ENCODE measurements at places on chromosomes 11 and 22.

GRCh38 chr22:46891382-46891951 is 129.0 kb downstream of the TBC1D22A start:
- DNase-seq, result no peak

DNA sequence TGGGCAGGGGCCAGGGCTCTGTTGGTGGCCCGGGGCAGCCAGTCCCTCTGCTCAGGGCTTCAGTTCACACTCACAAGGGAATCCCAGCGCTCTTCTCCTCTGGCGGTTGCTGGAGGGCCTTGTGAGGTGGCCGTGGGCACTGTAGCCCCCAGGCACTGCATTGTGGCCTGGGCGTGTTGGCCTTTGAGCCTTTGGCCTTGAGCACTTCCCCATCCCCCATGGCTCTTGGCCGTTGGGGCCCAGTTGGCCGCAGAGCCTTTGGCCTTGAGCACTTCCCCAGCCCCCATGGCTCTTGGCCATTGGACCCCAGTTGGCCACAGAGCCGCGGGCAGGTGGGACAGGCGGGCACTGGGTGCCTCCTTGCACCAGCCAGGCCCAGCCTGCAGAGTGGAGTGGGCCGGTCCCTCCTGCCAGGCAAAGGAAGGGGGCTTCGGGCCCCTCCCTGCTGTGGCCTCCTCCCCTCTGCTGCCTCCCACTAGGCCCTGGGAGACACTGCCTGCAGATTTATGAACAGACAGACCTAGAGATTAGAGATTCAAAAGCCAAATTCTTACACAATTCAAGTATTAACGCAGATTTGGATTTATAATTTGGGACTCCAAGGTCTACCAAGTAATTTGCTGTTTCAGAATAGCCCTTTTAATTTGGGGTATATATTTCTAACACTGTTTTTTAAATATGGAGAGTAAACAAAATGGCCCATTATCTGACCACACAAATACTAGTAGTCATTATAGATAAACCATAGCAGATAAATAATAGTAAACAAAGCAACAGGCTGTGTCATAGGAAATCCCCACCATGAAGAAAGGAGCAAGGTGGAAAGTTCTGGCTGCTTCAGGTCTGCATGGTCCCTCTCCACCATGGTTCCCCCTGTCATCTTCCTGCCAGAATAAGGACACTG is 18.2 kb upstream of the TXNRD2 start:
- no peak for DNase-seq

DNA sequence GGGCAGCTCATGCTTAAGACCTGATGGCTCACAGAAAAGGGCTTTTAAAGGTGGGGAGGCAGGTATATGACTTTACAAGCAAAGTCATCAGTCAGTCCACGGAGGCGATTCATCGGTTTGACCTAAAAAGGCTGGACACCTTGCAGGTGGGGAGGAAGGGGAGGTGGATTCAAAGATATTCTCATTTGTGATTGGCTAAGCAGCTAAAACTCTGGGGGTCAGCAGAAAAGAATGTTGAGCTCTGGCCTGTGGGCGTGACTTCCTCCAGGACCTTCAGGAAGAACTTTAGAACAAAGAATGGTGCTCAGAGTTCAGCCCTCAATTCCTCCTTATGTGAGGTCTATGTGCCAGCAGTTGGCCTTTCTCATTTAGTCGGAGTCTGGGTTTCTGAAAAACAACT is 78.3 kb upstream of the LMO1 start:
- no peak for DNase-seq

- DNase-seq, result no peak
Measured at GRCh38 chr11:48169717-48170116, 46.9 kb upstream of the OR4B1 start.

DNA sequence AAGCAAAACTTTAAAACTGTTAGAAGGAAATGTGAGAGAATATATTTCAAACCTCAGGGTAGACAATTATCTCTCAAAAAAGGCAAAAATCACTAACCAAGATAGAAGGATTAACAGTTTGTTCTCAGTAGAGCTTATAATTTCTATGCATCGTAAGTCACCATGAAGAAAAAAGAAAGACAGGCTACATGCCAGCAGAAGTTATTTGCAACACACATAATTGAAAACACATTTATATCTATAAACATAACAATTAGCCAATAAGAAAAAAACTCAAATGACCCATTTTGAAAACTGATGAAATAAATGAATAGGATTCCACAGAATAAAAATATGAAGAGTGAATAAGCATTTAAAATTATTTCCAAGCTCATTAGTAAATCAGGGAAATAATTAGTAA is 24.4 kb upstream of the SNX19 start:
- peak; percentile 84 for DNase-seq

DNA sequence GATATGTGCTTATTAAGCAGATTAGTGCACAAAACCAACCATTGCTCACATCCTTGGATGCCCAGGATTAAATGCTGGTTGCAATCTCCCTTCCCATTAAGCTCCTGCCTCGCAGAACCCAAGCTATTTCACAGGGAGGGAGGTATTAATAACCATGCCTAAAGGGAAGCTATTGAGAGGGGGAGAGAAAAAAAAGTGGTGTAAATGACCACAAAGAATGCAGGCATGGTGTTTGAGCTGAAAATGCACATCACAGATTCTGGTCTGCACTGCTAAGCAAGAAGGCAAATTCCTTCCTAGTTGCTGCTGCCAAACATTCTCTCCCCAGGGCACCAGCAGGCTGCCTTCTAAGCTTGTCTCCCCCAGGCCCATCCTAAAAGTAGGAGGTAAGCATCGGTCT is 92.0 kb upstream of the ISX start:
- no peak for DNase-seq

- DNase-seq, result no peak
Measured at GRCh38 chr11:2791139-2791520, 91.3 kb upstream of the KCNQ1OT1 start.

GRCh38 chr22:49432211-49432896 is 395.3 kb downstream of the BRD1 start:
- DNase-seq, result no peak

DNA sequence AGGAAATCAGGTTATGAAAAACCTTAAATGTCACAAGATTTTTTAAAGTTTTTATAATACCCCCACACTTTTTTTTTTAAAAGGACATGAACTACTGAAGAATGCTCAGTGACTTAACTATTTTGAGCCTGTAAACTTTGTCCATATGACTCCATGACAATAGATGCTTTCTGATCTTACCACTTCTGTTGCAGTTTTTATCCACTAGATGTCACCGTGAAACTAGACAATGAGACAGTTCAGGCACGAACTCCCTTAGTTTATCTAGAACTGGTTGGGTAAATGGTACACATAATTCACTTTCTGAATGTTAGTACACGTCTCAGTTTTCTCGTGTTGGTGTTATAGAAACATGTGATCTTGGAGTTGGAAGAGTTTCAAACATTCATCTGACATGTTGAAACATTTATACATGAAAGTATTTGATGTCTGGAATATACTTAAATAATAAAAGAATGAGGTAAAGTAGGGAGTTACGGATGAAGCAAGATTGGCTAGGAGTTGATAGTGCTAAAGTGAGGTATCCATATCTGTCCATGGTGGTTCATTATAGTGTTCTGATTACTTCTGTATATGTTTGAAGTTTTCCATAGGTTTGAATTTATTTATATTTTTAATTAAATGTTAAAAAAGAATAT is 8.1 kb downstream of the CCDC15 start:
- peak; percentile 74 for DNase-seq

DNA sequence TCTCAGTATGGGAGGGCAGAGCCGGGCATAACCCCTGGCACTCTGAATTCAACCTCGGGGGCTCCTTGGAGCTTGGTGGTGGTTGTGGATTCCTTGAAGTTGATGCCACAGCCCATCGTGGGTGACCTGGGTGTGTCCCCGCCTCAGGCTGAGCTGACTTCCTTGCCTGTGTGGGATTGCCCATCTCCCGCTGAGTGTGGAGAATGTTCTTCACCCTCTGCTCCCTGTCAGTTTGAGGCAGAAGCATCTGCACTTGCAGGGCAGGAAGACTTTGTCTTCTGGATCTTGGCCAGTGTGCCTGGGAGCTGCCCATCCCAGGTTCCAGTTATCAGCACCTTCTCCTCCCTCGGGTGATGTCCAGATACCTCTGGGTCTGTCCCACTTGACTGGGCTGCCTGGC is 25.3 kb downstream of the CD82 start:
- no peak for DNase-seq

GRCh38 chr11:64876835-64877341 is 1.5 kb downstream of the EHD1 start:
- peak; percentile 72 for DNase-seq

Measured in fibroblast of gingiva (primary cell).